Muscle of leg (tissue), 16 donors: ENCODE measurements at places on chromosomes 7 and 10. TPM values are rescaled to one million over a fixed set of nuclear protein-coding genes. Genes with fewer than 3 reads are reported as not detected.

DNA sequence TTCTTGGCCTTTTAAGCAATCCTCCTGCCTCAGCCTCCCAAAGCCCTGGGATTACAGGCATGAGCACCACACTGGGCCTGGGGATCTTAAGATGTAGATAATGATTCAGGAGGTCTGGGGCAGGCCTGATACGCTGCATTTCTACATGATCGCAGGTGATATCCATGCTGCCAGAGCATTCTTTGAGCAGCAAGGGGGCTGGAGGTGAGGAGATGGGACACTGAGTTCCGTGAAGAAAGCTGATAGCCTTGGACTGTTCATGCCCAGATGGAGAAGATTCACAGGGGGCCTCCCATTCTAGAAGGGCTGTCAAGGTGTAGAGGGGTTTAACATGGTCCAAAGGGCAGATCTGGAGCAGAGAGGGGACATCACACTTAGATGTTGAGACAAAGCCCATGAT is 480.3 kb downstream of the RPS24 start:
- DNase-seq = no peak

DNA sequence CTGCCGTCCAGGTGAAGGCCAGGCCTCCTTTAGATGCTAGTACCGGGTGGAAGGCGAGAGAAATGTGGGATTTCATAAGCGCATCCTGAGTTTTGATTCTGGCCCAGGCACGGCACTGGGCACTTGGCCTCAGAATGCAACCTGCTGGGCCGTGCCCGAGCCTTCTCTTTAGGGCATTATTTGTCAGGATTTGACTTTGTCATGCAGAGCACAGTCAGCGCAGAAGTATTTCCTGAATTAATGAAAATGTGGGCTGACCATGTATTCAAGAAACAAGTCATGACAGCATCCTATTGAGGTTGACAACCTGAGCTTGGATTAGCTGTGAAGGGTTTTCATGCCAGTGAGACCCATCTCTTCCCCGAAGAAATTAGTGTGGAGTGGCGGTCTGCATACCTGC is 34.4 kb downstream of the RCC1L start:
- DNase-seq = no peak

SHTN1 gene
- 8.7 TPM for polyA plus RNA-seq

JAKMIP3 gene
- polyA plus RNA-seq = 0.49 TPM

DNA sequence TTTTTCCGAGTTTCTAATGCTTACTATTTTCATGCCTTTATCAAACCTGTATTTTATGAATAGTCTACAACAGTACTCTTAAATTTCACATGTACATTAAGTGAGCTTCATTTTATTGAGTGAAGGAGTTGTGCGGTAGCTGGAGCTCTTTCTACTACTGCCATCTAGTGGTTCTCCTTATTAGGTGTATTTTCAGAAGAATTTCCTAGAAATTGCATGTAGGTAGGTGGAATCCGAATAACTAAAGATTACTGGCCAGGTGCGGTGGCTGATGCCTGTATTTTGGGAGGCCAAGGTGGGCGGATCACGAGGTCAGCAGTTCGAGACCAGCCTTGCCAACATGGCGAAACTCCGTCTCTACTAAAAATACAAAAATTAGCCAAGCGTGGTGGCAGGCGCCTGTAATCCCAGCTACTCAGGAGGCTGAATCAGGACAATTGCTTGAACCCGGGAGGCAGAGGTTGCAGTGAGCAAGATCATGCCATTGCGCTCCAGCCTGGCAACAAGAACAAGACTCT is 38.3 kb downstream of the LRRC72 start:
- peak; percentile 73 for DNase-seq

GIMAP8 gene
- polyA plus RNA-seq = 6.5 TPM
